ENCODE measurements at places on chromosomes 2 and 18.

- DNase-seq: peak; percentile 24
These were observed 185.2 kb upstream of the EPC2 start for GRCh38 chr2:148459377-148459778.

DNA sequence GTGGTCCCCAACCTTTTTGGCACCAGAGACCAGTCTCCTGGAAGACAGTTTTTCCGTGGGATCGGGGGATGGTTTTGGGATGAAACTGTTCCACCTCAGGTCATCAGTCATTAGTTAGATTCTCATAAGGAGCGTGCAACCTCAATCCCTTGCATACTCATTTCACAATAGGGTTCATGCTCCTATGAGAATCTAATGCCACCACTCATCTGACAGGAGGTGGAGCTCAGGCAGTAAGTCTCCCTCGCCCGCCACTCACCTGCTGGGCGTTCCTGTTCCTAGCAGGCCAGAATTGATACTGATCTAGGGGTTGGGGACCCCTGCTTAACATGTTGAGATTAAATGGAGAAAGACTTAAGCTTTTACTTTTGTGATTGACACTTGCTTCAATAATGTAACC, 9.9 kb downstream of the NABP1 start:
- no peak for DNase-seq

DNA sequence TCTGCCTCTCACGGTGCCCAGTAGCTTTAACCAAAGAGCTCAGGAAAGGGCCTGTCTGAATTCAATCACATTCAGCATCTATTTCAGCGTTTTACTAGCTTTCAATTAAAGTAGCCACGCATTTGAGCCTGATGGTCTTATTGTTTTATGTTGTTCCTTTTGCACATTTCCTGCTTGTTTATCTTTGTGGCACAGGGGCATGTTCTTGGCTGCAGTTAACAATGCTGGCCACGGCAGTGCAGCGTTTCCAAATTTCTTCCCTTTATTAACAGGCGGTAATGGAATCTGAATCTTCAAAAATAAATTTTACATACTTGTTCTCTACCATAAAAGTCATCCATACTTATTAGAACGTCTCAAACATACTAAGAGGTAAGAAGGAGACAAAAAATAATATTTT, 46.2 kb downstream of the HPCAL1 start:
- DNase-seq: no peak

DNA sequence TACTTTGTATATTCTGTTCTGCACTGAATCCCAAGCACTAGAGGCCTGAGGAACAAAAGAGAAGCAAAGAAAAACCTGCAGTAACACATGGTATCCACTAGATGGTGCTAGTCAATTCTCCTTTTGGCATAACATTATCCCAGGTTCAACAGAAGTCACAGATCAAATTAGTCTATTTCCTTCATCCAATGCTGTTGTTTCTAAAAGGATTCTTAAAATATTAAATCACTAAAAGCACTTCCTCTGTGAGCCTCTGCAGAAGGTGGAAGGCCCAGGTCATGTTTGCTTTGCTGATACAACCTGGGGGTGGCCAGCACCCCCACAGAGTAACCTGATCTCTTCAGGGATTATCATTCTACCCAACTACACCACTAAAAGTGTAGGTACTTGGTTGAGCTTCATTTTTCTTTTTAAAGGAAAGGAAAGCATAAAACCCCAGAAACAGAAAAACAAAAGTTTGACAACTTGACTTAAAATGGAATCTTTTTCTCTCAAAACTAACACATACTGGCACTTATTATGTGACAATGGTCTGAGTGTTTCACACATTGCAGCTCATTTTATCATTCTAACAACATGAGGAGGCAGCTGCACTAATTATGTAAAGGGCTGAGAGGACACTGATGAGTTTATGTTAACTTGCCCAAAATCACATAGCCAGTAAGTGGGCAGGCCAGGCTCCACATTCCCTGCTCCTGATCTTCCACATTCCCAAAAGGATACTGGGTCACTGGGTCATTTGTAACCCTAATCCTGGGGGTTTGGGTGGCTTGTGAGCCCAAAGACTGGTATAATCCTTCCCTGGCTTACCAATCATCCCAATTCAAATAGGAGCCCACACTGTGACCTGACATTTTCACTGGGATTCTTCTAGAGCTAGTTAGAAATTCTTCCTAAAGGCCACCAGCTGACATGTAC, 66.8 kb upstream of the DNER start:
- peak; percentile 45 for DNase-seq

- peak; percentile 36 for DNase-seq
These were observed 6.1 kb downstream of the ZFP36L2 start for GRCh38 chr2:43220229-43220751.

DNA sequence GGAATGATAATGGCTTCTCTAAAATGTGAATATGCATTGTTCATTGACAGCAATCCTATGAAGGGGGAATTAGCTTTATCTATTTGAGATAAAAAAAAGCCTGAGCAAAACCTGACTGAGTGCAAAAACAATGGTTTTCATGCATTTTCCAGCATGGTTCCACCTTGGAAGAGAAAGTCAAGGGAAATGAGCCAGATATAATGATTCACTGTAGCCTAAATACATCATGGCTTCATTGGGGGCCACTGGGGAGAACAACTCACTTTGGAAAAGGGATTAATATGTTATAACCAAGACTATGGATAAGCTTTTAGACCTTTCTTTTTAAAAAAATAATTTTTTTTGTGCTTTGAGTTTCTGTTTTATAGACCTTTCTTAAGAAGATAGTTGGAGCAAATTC, 679.7 kb downstream of the NYAP2 start:
- DNase-seq: peak; percentile 81

- no peak for DNase-seq
These were observed 158.0 kb downstream of the TCF4 start for GRCh38 chr18:55430026-55430425.

DNA sequence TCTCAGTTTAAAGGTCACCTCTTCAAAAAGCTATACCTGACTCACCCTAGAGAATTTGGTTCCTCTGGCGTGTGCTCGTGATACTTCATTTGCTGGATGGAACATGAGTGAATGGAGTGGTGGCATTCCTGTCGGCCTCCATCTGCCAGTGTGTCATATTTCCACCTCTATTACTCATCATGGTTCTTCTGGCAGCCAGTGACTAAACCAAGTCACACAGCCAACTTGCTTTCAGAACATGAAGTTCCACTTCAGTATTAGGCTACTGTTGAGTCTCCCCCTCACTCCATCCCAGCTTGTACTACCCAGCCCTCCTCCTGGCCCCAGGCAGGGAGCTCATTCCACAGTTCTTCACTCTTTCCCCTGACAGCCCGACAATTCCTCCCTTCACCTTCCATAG, 169.8 kb downstream of the MREG start:
- peak; percentile 91 for DNase-seq

- DNase-seq: no peak
These were observed 140.0 kb upstream of the GPC1 start for GRCh38 chr2:240295256-240296103.

- peak; percentile 24 for DNase-seq
These were observed 123.5 kb downstream of the LAMA3 start for GRCh38 chr18:23812546-23813440.

DNA sequence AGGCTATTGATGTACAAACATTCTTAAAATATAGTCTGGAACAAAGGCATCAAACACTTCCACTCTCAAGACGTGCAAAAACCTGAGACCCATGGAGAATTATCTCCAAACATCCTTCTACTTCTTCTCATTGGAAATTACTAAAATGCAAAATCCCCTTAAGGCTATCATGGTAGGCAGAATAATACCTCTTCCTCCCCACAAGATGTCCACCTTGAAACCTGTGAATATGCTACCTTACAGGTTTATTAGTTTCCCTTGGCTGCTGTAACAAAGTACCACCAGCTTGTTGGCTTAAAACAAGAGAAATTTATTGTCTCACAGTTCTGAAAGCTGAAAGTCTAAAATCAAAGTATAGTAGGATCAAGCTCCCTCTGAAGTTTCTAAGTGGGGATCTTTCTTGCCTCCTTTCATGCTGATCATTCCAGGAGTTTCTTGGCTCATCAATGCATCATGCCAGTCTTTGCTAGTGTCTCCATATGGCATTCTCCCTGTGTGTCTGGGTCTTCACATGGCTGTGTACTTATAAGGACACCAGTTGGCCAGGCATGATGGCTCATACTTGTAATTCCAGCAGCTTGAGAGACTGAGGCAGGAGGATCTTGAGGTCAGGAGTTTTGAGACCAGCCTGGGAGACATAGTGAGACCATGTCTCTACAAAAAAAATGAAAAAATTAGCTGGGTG, 163.7 kb upstream of the NCK2 start:
- no peak for DNase-seq

DNA sequence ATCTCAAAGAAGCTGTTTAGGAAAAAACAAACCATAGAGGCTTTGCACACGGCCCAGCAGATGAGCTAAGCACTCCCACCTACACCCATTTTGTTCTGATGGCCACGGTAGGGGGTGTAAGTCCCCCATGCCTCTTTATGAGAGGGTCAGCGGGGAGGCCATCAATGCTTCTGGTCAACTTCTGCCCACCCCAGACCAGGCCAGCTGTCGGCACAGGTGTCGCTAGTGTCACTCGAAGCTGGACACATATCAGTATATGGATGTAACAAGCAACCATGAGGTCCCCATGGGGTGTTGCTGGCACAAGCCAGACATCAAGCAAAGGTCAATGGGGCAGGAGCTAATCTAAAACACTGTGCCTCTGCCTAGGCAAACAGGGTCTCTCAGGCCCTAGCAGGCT, 23.7 kb upstream of the SLC35F6 start:
- DNase-seq: no peak

- no peak for DNase-seq
These were observed 24.5 kb downstream of the TYMS start for GRCh38 chr18:681985-682384.

DNA sequence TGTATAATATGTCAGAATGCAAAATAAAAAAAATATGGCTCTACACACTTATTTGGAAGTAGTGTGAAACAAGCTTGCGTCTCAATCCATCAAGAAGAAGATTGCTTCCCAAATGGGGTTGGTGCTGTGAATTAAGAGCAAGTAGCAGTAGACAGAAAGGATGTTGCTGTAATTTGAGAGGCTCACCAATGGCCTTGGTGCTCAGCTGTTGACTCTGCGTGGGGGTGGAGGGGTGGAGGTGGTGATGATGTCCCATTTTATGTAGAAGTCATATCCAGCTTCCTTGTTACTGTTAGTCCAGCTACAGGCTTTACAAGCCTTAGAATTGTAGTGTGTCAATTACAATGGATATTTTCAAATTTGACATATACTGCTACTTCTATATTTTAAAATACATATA, 223.4 kb upstream of the RND3 start:
- DNase-seq: no peak

- no peak for DNase-seq
These were observed 21.7 kb downstream of the C2orf92 start for GRCh38 chr2:97691166-97691565.

- peak; percentile 98 for DNase-seq
These were observed 419.7 kb upstream of the TNP1 start for GRCh38 chr2:217279556-217279955.

DNA sequence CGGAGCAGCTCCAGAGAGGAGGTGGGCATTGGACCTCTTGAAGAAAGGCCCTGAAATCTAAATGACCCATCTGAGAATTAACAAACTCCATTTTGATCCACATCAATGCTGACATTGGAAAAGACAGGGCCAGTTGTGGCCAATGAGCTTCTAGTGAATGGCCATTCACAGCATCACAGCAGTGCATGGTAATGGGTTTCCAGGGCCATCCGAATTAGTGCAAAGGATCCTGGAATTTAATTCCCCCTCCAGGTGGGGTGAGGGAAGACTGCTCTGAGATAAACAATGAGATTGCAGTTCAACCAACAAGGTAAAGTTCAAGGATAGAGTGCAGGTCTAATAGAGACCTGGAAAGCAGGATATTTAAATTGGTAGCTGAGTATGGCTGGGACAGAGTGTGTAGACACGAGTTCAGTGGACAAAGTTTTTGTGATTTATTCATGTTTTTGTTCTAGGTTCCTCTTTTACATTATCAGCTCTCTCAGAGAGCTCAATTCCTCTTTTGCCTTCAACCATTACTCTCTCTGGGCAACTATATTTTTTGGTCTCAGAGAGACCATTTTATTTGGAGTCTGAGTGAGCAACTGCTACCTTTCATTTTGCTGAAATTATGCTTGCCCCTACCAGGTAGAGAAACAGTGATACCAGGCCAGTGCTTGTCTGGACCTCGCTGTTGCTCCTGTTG, 5.0 kb downstream of the TACR1 start:
- no peak for DNase-seq

- no peak for DNase-seq
These were observed 25.5 kb downstream of the FHL2 start for GRCh38 chr2:105373344-105373781.

GRCh38 chr2:212592695-212593094, 54.1 kb upstream of the ERBB4 start:
- no peak for DNase-seq

DNA sequence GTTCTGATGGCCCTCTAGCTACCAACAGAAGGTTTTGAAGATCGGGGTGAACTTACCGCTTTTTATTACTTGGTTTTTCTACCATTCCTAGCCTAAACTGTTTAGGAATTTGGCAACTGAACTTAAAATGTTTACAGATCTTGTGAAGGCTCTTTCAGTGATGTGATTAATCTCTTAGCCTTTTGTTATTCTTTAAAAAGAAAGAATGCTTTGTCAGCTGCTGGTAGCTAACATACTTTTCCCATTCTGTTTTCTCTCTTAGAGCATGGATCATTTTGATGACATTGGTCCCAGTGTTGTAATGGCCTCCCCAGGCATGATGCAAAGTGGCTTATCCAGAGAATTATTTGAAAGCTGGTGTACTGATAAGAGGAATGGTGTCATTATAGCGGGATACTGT, 18.1 kb downstream of the CPSF3 start:
- no peak for DNase-seq

GRCh38 chr2:208000701-208001395, 24.5 kb downstream of the PLEKHM3 start:
- DNase-seq: no peak

DNA sequence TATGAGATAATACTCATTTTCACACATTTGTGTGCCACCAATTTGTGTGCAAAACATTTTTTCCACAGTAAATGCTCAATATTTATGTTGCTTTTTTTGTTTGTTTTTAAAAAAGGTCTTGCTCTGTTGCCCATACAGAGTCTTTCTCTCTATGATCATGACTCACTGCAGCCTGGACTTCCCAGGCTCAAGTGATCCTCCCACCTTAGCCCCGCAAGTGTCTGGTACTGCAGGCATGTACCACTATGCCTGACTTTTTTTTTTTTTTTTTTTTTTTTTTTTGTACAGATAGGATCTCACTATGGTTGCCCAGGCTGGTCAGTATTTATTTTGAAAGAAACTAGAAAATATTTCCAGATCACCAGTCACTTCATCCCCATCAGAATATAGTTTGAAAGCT, 297.8 kb upstream of the GYPC start:
- DNase-seq: no peak

- DNase-seq: no peak
These were observed 27.2 kb downstream of the CHST10 start for GRCh38 chr2:100390001-100390940.

GRCh38 chr2:16568998-16569784, 96.4 kb downstream of the CYRIA start:
- DNase-seq: peak; percentile 1

DNA sequence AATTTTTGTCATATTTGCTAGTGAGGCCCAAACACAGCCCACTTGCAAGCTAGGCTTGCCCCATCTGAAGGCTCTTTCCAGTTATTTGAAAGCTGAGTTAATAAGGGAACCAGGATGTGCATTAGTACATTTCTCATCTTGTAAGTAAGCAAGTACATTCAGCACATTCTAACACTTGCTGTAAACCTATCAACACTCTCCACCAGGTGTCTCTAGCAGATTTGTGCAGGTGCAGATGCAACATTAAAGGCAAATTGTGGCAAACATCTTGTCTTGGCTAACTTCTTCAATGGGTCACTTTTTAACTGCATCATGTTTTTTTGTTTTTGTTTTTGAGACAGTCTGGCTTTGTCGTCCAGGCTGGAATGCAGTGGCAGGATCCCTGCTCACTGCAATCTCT, 25.3 kb upstream of the MFSD6 start:
- peak; percentile 32 for DNase-seq
